ENCODE measurements at places on chromosomes 7 and 10.
A peak's percentile ranks its signal among the peaks of the same experiment; 100 is the strongest.

GRCh38 chr10:124626759-124627380 lies 117.3 kb downstream of the FAM53B start:
- no peak for DNase-seq

- no peak for DNase-seq
Observed at GRCh38 chr10:112954974-112955581, 5.0 kb downstream of the TCF7L2 start.

- no peak for DNase-seq
Observed at GRCh38 chr7:122337011-122337410, 32.5 kb upstream of the FEZF1 start.

- no peak for DNase-seq
Observed at GRCh38 chr10:43955002-43955596, 306.4 kb upstream of the ZNF32 start.

GRCh38 chr7:14777806-14778205 lies 124.7 kb downstream of the DGKB start:
- DNase-seq = no peak

DNA sequence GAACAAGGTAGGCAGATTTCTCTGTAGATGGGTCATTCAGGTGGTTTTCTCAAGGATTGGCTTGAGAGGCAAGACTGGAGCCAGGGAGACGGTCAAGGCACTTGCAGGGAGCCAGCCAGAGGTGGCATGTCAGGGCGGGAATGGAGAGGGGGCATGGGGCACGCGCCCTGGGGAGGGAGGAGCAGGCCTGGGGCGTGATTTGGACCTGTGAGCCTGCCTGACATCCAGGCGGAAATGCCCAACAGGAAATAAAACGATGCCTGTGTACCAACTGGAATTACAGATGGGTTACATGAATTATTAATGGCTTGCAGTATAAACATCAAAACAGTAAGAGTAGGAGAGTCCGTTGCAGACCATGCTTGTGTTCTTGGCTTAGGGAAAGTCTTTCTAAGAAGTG lies 8.6 kb upstream of the SUN1 start:
- DNase-seq = no peak

- no peak for DNase-seq
Observed at GRCh38 chr10:86287110-86287793, 79.3 kb downstream of the GRID1 start.

GRCh38 chr7:131501422-131501821 lies 55.0 kb downstream of the PODXL start:
- no peak for DNase-seq

GRCh38 chr7:8014399-8014798 lies 45.8 kb downstream of the GLCCI1 start:
- DNase-seq = no peak

- no peak for DNase-seq
Observed at GRCh38 chr7:159179241-159179640, 34.6 kb upstream of the VIPR2 start.

GRCh38 chr7:88109612-88110011 lies 110.2 kb downstream of the SRI start:
- DNase-seq = peak; percentile 83

DNA sequence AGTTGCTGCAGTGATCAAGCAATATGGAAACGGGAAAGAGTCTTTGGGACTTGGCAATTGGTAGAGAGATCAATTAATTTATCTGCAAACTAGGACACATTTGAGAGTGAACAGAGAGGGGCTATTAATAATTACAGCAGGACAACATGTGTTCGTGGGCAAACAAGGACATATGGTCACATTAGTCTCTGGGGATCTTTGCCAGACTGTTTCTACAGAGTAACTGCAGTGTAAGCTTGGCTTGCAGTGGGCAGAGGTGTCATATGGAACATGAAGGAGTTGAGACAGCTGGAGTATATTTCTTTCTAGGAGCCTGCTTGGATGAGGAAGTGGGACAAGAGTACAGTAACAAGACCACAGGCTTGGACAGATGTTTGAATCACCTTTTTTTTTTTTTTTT lies 232.1 kb upstream of the LYZL1 start:
- DNase-seq = no peak

DNA sequence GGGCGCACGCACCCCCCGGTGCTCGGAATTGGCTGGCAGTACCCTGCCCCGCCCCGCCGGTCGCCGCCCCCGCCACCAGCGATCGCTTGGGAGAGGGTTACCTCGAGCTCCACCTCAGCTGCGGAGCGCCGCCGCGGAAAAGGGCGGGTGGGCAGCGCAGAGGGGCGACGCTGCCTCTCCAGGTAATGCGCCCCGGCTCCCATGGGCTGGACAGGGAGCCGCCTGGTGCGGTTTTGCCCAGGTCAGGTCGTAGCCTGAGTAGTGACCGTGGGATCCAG lies 1.3 kb downstream of the PFKFB3 start:
- DNase-seq = no peak

- DNase-seq = no peak
Observed at GRCh38 chr7:132882714-132883428, 199.0 kb downstream of the CHCHD3 start.

GRCh38 chr10:67668448-67668847 lies 27.5 kb downstream of the CTNNA3 start:
- no peak for DNase-seq
